Fibroblast of mammary gland (primary cell): ENCODE measurements at places on chromosomes 3 and 15.

- DNase-seq, result no peak
These were observed 808 bp downstream of the GK5 start for GRCh38 chr3:142224482-142225072.

DNA sequence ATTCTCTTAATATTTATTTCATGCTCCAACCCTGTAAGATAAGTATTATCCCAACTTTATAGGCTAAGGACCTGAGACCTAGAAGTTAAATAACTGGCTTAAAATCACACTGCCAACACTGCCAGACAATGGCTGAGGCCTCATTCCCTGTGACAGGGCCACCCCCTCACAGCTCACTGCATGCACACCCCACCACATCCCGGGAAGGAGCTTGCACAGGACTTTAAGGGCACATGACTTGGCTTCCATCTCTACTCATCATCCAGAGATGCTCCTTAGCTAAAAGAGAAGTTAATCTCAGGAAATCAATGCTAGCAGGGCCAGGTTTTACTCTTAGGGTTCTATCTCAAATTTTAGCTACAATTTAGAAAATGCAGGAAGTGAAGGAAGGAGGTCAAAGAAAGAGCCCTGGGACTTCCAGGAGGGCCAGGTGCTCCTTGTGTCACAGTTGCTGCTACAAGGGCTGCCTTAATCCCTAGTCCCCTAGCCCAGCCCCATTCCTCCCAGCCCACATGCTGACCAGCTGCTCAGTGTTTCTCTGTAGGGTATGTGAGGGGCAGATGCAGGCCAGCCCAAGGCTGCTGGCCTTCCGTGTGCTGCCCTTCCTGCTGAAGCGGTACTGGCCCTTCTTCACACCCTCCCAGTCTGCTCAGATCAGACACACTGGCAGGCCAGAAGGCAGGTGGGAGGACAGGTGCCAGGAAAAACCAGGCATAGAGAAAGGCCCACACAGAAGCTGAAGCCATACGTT, 53.5 kb downstream of the WWTR1 start:
- peak; percentile 49 for DNase-seq

GRCh38 chr3:7700539-7700938, 801.1 kb upstream of the LMCD1 start:
- DNase-seq, result no peak

- peak; percentile 10 for DNase-seq
These were observed 34.8 kb upstream of the EOMES start for GRCh38 chr3:27756877-27757276.

- no peak for DNase-seq
These were observed 28.7 kb upstream of the TRAK1 start for GRCh38 chr3:42062464-42062863.

GRCh38 chr3:48556796-48557626, at the start of gene PFKFB4:
Gene PFKFB4 (minus strand): TSS chr3:48556803. CDS start chr3:48556777, 26 bp downstream.
- peak; percentile 99 for DNase-seq

DNA sequence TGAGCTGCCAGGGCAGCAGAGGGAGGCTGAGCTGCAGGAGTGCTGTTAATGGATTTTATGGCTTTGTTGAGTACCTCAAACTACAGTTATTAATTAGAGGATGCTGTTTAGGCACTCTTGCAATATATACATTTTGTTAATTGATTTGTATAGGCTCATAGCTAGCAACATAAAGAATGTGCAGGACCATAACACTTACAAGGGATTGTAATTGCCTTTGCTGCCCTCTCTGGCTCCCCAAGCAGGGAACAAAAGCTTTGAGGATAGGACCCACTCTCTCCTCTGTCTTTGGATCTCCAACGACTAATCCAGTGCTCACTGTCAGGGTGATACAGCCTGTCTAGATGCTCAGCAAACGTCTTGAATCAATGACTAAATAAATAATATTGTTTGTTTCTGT, 1.2 kb upstream of the CLSTN2 start:
- no peak for DNase-seq

DNA sequence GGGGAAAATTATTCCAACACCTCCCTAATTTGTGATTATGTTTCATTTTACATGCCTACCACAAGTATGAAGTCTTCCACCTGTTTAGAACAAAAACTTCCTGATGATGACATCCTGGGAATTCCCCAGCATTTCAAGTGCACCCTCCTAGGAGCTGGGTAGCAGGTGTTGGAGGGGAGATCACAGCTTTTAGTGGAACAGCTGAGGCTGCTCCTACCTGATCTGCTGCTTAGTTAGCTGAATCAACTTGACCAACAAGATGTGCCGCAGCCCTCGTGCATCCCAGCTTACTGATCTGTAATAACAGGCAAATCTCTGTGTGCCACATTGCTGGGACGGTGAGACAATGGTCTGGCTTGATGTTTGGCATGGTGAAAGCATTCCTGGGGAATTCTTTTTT, 29.7 kb downstream of the TRAK1 start:
- no peak for DNase-seq
